ENCODE measurements at places on chromosomes 11 and 22. TPM values are rescaled to one million over a fixed set of nuclear protein-coding genes. Genes with fewer than 3 reads are reported as not detected.
A peak's percentile ranks its signal among the peaks of the same experiment; 100 is the strongest.

DNA sequence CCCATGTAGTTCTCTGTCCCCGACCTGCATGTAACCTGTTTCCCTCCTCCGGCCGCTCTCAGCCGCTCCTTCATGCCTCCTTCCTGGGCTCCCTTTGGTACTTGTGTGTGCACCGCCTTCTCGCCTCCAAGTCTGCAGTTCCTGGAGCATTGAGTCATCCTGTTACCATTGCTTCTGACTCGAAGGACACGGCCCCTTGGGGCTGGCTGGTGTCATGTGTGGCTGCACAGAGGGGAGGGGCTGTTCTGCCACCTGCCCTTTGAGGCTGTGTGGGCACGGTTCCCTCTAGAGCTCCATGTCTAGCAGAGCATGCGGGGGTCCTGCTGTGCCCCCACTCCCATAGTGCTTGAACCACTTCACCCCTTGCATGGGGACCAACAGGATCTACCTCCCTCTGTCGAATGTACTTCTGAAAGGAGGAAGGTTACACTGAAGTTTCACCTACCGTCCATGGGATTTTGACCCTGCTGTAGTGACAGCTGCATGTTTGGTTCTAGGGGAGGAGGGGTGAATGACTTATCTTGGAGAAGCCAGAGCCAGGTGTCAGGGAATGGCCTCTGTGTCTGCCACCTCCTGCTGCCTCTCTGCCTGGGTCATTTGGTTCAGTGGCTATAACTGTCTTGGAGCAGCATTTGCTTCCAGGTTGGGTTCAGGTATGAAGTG lies 39.6 kb downstream of the BCR start:
- DNase-seq: peak; percentile 73

DNA sequence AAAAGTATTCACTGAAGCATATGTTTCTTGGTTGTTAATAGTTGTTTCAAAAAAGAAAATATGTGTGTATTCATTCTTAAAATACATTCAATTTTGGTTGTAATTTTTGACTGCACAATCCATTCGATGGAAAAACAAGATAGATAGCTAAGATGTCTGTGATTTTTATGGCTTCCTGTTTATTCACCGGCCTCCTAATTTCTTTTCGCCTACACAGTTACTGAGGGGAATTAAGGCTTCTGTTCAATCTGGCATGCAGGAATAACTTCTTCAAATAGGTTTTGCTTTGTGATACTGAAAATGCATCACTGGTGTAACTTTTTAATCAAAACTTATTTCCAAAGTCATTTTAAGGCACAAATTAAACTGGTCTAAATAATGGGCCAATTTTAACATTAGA lies 290.8 kb upstream of the ARHGAP42 start:
- no peak for DNase-seq

DNA sequence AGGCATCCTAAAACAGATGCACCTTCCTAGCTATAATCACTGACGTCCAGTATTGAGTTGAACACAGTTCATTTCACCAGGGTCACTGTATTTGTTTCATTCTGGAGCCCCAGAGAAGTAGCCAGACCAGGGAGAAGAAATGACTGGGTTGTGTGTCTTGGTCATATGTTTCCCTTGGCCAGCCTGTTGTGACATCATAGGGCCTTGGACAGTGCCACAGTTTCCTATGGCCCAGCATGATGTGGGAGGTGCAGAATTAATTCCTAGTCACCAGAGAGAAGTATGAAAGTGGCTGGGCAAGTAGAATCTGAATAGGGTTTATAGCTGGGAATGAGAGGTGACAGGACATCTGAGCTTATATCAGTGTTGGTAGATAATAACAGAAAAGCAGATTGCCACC lies 84.0 kb upstream of the ZBED5 start:
- peak; percentile 30 for DNase-seq

GRCh38 chr22:22386602-22387385 lies 121.7 kb downstream of the ZNF280B start:
- no peak for DNase-seq

DNA sequence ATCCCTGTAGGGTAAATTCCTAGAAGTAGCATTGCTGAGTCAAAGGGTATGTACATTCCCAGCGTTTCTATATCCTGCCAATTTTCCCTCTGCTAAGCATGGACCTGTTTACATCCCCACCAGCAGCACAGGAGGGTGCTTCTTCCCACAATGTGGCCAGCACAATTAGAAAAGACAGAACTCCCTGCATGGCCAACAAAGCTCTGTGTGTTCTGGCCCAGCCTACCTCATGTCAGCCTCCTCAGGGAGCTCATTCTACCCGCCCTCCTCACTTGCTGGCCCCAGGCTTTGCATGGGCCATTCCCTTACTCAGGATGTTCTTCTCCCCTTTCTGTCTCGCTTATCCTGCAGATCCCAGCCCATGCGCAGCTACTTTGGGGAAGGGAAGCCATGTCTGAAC lies 186.1 kb downstream of the DSCAML1 start:
- DNase-seq: no peak

- no peak for DNase-seq
Observed at GRCh38 chr11:15313862-15314261, 199.1 kb downstream of the INSC start.

- no peak for DNase-seq
Observed at GRCh38 chr22:24427500-24428164, at the start of gene ADORA2A. TSS of gene ADORA2A (plus strand) at chr22:24427599. CDS start at chr22:24433405, 5,806 bp downstream.

GRCh38 chr11:106888386-106888785 lies 129.9 kb downstream of the GUCY1A2 start:
- DNase-seq: no peak

- DNase-seq: peak; percentile 29
Observed at GRCh38 chr11:108147150-108147549, 25.8 kb downstream of the ACAT1 start.

DNA sequence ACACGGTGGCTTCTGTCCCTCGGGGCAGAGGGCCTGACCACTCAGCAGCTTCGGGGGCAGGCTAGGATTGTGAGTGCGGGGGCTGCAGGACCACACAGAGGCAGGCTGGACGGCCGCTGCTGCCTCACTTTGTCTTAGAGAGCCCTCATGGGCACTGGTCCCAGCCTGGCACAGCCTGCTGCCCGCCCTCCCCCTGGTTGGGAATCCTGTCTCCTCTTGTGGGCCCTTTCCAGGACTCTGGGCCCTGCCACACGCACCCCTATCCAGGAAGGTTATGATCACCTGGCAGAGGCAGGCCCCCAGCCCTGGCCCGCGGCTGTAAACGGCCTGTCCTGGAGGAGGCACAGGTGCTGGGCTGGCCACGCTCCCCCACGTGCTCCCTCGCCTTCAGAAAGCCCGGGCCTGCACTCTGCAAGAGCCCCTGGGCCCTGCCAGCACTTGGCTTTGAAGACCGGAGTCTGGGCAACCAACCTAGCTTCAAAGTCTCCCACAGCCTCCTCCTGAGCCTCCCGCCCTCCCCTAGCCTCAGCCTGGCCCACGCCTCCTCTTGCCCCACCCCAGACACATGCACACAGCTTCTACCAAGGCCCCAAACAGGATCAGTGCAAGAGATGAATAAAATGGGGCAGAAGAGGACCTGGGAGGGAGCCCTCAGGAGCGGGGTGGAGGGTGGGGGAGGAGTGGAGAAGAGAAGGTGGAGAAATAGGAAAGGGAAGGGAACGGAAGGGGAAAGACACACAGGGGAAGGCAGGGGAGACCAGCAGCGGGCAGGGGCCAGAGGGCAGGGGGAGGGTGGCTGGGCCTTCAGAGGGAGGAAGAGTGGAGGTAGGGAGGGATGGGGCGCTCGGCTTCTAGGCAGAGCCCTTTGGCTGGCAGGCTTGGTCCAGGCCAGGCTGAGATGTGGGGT lies 31.0 kb downstream of the SYT7 start:
- no peak for DNase-seq

GRCh38 chr11:118397448-118397847 lies 4.0 kb upstream of the ATP5MG start:
- no peak for DNase-seq

- DNase-seq: no peak
Observed at GRCh38 chr11:34602245-34602644, 18.6 kb upstream of the EHF start.

The DAGLA gene
- total RNA-seq: 2.3 TPM

The FBLN1 gene
- total RNA-seq: 137 TPM

The TIGD3 gene
- total RNA-seq: not detected

The TEX54 gene
- not detected for total RNA-seq

The OR8D1 gene
- not detected for total RNA-seq

The MUC2 gene
- total RNA-seq: not detected
